ENCODE measurements at places on chromosomes 11 and 22.
A peak's percentile ranks its signal among the peaks of the same experiment; 100 is the strongest.

GRCh38 chr11:76625472-76626186 is 44.9 kb downstream of the LRRC32 start:
- DNase-seq, result no peak

DNA sequence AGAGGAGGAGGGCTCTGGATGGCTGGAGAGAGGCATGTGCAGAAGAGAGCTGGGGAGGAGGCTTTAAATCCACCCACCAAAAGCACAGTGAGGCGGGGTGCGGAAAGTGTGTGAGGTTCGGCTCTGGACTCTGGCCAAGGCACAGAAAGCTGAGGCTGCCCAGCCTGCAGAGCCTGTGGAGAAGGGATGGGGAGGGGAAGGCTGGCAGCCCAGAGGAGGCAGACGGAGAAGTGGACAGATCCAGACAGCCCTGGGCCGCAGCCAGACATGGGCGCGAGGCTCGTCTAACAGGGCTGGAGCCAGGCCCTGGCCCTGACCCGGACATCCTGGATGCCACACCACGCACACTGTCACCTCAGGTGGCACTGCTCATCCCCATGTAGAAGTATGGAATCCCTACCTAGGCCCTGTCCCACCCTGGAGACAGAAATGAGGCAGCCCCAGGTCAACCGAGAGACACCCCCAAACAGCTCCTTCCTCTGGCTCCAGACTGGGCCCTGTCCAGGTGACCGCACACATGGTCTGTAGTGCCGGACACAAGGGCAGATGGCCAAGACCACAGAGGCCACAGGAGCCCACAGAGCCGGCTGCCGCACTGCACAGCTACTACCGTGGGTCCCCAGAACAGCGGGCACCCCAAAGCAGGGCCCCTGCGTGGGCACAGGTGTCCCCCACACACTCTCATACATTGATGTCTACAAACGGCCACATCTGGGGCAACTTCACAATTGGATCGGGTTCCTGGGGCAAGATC is 16.6 kb upstream of the MOB2 start:
- DNase-seq, result no peak

GRCh38 chr22:32005453-32005852 is 37.6 kb upstream of the SLC5A1 start:
- peak; percentile 80 for DNase-seq

DNA sequence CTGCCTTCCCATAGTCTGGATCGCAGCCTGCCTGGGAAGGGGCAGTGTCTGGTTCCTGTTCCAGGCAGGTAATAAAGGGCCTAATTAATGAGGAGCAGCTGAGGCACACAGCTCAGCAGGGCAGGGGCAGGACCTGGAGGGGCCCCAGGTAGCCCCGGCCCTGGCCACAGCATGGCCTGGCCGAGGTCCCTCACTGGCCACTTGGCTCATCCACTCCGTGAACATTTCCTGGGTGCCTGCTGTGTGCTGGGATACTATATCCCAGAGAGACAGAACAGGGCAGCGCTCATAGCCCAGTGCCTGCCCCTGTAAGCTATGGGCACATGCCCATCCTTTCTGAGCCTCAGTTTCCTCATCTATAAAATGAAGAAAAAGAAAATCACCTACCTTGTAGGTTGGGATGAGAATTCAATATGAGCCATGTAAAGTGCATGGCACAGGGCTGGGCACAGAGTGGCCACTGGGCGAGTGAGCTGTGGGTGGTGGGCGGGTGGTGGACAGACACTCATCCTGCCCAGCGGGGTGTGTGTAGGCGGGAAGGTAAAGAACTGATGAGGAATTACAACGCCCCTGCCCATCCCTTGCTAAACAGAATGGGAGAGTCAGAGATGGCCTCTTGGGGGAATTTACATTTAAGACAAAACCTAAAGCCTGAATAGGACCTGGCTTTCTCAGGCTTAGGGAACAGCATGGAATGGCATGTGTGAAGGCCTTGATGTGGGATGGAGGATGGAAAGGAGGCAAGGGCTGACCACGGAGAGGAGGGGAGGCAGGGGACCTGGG is 9.2 kb downstream of the MYRF start:
- DNase-seq, result peak; percentile 10

- DNase-seq, result no peak
Measured at GRCh38 chr22:50272044-50272802, 2.0 kb upstream of the MAPK11 start.

DNA sequence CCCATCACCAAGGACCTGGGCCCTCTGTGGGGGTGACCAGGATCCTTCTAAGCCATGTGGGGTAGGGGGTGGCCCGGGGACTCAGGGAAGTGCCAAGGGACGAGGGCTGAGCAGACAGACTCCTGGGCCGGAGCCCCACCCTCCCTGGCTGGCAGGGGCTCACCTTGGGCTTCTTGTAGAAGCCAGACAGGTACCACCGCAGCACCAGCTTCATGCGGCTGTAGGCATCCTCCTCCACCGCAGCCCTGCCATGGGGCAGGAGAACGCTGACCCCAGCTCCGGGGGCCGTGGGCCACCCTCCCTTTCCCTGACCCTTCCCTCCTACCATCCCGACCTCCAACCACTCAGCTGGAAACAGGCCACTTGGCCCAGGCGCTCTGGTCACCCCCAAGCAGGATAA is 45.9 kb upstream of the CARS1 start:
- no peak for DNase-seq

DNA sequence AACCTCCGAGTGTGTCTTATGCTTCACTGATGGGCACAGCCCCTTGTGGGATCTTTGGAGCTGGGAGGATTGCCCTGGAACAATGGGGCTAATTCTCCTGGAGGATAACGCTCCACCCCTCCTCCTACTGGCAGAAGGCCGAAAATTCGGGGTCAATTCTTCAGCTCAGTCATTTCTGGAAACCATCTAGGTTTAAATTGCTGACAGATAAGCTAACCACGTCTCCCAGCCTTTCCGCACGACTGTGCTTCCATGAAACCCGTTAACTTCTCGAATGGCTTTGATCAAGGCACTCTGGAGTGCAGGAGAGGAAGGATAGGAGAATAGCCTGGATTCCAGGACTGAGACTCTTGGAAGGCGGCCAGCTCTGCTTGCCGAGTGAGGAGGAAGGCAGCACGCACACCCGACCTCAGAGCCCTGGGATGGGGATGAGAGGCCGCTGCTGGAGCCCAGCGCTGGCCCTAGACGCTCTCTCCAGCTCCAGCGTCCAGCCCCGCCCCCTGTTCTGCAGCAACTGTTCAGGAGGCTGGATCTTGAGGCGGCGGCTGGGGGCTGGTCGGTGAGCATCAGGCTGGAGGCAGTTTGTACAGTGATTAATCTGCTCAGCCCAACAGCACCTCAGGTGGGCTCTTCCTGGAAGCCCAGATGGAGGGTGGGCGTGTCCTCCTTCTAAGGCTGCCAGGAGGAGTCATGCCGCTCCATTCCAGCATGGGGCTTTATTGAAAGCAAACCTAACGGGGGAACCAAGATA is 176.7 kb upstream of the NCAM1 start:
- no peak for DNase-seq

DNA sequence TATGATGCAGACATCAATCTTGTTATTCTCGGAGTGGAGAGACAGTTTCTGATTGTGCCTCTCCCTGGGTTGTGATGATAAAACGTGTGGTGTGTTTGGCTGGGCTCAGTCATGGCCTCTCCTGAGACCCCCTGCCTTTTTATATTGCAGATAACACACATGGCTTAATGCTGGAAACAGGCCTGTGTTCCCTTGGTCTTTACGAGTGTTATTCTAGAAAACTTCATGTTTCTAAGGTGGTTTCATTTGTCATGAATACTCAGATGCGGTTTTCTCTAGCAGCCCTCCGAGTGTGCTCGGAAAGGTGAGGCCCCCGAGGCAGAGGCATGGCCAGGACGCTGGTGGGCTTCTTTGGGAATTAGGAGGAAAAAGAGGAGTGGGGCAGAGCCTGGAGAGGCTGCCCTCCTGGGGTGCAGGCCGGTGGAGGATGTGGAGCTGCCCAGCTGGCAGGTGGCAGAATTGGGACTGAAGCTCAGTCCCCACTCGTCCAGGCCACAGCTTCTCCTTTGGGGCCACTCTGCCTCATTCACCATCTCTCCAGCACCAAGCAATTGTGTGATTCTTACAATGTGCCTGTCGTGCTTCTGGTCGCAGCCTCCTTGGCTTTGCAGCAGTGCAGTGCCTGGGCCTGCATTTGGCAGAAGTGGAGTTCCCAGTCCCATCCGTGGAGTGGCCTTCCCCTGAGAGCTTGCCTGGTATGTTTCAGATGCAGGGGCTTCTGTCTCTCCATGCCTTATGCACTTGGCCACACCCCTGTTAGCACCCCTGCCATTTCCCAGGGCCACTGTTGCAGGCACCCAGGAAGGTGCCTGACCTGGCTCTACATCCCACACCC is 309.6 kb downstream of the TBC1D22A start:
- no peak for DNase-seq

DNA sequence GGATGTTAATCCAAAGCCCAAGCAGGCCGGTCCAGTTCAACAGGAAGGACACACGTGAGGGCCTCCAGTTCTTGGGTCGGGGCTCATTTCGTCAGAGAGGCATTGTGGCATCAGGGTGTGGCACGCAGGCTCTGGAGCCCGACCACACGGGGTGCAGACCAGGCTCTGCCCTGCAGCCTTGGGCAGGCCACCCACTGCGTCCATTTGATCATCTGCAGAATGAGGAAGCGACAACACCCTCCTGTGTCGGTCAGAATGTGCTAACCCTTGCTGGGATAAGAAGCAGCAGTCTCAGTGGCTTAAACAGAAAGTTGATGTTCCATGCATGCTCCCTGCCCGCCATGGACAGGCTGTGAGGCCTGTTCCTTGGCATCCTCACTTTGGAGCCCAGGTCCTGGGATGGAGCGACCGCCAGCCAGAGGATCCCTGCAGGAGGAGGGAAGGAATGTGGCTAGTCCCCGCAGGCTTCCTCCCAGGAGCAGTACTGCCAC is 10.8 kb downstream of the RIBC2 start:
- DNase-seq, result no peak

DNA sequence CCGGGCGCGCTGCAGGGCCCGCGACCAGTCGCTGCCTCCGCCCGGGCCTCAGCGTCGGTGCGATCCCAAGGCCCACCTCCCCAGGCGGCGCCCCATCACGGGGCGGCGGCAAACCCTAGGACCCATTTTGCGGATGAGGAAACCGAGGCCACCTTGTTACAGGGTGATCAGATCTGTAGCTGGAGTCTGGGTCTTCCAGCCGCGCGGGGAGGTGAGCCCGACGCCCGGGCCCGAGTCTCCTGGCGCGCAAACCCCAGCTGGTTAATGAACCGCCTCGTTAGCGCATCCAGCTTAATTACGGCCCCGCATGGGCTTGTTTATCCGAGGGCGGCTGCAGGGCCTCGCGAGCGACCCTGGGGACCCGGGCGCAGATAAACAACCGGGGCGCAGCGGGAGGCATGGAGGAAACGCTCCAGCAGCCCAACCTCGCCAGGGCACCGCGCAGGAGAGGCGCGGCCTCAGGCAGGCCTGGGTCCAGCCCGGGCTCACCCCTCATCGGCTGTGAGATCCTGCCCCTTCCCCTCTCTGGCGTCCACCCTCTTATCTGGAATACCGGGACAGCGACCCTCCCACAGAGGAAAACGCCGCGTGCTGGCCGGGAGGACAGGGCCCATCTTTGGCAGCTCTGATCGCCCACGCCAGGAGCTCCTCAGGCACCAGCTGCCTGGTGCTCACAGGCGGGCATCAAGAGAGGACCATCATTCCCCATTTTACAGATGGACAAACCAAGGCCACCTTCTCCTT is 14.7 kb downstream of the OTUB1 start:
- no peak for DNase-seq

DNA sequence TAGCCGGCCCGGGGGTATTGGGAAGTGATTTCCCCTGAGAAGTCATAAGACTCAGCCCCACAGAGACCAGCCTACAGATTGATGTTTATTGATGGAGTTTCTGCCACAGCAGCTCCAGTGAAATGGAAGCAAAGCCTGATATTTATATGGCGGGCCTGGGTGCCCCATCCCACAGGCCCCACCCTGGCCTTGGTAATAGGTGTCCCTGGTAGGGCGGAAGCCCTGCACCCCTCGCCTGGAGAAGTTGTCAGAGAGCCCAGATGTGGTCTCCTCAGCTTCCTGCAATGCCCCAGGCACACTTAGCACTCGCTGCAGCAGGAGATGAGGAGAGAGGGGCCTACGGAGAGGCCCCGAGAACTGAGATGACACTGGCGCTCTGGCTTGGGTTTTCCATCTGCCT is 107.4 kb downstream of the MORC2 start:
- DNase-seq, result no peak

GRCh38 chr11:120182790-120183491 is 27.9 kb upstream of the OAF start:
- peak; percentile 33 for DNase-seq

DNA sequence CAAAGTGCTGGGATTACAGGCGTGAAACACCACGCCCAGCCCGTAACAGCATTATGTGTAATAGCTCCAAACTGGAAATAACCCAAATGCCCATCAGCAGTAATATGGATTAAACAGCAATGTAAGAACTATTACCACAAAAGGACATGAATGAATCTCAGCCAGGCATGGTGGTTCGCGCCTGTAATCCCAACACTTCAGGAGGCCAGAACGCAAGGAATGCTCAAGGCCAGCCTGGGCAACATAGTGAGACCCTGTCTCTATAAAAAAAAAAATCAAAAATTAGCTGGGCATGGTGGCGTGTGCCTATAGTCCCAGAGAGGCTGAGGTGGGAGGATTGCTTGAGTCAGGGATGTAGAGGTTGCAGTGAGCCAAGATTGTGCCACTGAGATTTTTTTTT is 3.1 kb upstream of the DPF2 start:
- no peak for DNase-seq

GRCh38 chr11:64246871-64247728 is at the start of gene PPP1R14B:
Gene PPP1R14B (minus strand): TSS chr11:64246943. CDS start chr11:64246673, 270 bp downstream.
- peak; percentile 69 for DNase-seq

GRCh38 chr22:35615156-35615555 is 2.0 kb downstream of the MB start:
- DNase-seq, result no peak

- DNase-seq, result no peak
Measured at GRCh38 chr11:34223021-34223813, 117.8 kb downstream of the NAT10 start.

DNA sequence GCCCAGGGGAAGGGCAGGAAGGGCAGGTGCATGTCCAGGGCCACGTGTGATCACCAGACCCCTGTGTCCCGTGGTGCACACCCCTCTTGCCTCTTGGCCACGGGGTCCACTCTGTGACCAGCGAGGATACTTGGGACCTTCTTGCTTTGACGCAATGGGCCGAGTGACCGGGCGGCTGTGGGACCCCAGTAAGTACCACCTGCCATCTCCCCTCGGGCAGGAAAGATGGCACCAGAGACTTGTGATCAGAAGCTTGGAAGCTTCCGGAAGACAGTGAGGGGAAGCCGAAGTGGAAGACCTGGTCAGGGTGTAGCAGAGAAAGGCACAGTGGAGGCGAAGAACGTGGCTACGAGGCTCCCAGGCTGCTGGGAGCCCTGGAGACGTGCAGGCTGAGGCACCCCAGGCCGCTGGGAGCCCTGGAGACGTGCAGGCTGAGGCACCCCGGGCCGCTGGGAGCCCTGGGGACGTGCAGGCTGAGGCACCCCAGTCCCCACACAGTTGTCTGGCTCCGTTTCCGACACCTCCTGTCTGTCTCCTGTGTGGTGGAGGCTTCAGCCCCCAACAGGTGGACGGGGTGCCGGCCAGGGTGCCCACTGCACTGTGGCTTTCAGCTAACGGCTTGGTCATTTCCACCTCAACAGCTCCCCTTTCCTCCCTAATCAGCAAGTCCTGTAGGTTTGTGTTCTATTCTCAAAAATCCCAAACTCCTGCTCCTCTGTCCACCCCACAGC is 663.5 kb downstream of the BRD1 start:
- DNase-seq, result no peak

- peak; percentile 67 for DNase-seq
Measured at GRCh38 chr11:122882857-122883645, 492 bp downstream of the JHY start.

All from bronchial epithelial cell (primary cell).